ENCODE measurements at places on chromosomes 5 and 9. TPM values are rescaled to one million over a fixed set of nuclear protein-coding genes. Genes with fewer than 3 reads are reported as not detected.

Gene COL23A1
- total RNA-seq, result 0.49 TPM

Gene PMPCA
- 19.9 TPM for total RNA-seq

Gene HTR4
- total RNA-seq, result 0.49 TPM

Gene IFNB1
- total RNA-seq, result not detected

Gene KCNIP1
- 15.0 TPM for total RNA-seq

Gene KIF2A
- total RNA-seq, result 274 TPM

Gene ARL14EPL
- total RNA-seq, result not detected

Gene ADAM19
- 9.8 TPM for total RNA-seq

Gene FOXD4L4
- total RNA-seq, result 0.25 TPM

Gene ADAMTS6
- total RNA-seq, result 8.6 TPM

Gene GABRA1
- total RNA-seq, result 19.4 TPM

Gene ADAMTS12
- 2.0 TPM for total RNA-seq

Gene F2RL2
- total RNA-seq, result 0.49 TPM
